ENCODE measurements at places on chromosomes 5 and 9.

DNA sequence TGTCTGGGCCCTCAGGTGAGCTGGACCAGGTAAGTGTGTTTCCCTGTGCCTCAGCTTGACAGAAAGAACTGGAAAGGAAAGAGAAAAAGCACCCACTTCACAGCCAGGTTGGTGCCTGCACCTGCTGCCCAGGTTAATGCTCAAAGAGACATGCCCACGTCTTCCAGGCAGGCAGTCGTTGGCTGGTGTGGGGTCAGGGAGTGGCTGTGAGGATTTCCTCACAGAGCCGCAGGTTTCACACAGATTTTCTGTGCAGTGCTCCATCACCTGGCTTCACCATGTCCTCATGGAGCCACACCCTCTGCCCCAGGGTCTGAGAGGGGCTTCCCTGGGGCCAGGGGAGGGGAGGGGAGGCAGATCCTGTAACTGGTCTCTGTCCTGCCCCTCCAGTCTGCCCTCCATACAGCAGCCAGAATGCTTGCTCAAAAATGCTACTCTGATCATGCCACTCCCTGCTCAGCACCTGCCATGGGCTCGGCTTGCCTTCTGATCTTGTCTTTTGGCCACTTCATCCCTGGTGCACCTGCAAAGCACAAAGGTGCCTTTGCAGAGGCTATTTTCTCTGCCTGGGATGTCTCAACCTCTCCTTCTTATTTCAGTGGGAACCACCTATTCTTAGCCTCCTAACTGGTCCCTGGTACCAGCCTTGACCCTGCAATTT is 82.5 kb upstream of the UBTD2 start:
- DNase-seq, result no peak

GRCh38 chr5:136886608-136887007 is 521.3 kb upstream of the TRPC7 start:
- DNase-seq, result no peak

GRCh38 chr9:17402309-17402708 is 176.6 kb upstream of the SH3GL2 start:
- no peak for DNase-seq

DNA sequence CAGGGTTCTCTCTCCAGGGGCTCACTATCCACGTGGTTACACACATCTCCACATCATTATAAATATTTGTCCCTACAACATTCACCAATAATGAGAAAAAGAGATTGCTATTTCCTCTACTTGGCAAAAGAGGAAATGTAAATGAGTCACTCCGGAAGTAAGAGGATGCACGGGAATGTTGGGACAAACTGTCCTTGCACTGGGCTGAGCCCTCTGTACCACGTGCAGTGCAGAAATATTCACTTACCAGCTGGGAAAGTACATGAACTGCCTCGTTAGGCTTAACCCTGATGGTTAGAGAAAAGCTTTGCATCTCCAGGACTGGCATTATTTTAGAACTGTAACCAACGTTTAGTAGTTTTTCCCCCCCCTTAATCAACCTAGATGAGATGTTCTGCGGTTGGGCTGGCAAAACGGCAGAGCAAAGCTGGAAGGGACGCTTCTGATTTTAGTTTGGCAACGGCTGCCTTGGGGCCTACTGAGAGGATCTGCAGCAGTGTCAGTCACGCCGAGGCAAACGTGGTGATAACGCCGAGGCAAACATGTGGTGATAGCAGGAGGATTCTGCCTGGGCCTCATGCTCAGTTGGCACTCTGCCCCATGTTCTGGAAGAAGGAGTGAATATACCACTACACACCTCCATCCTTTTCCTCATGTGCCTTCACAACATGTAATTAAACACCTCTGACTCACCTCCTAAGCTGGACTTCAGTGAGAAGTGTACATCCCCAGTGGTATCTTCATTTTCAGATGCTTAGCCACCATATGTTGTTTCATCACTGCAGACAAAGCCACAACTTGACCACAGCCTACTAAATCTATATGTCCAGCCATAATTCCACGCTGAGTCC is 661.4 kb upstream of the KLF4 start:
- no peak for DNase-seq

- no peak for DNase-seq
Measured at GRCh38 chr5:133363807-133364587, 248.3 kb downstream of the FSTL4 start.

GRCh38 chr5:137264041-137264440 is 235.1 kb downstream of the SPOCK1 start:
- DNase-seq, result peak; percentile 13

DNA sequence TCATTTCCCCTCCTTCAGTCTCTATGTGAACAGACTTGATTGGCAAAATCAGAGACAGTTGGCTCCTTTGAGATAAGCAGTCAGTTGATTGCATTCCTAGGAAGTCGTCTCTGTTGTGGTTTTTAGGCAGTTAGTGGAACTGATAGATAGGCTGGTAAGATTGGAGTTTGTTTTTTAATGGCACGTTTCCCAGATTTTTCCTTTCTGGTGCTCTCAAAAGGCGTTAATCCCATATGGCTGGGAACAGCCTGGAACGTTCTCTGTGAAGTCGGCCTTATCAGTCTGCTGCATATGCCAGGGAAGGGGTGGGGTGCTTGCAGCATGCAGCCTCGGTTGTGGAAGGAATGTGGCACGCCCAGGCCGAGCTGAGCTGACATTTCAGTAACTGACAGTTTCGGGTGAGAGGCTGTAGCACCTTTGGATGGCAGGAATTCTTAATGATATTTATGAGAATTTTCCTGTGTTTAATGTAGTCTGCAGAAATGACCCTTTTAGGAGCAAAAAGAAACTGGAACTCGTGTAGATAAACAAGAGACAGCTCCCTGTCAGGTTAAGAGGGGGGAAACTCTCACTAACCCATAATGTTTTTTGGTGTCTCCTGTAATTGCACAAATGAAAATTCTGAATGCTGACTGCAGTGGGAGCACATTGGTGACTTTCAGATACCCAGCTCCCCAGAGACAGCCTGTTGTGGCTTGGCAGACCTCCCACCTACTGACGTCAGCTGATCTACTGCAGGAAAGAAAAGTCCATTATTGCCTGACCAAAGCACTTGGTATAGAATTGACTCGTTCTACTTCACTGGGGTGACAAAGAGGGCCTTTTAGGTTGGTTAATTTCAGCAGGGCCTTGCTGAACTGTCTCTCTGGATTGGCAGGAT is 6.3 kb downstream of the SPTAN1 start:
- DNase-seq, result peak; percentile 79

- no peak for DNase-seq
Measured at GRCh38 chr5:61141801-61142200, 20.5 kb downstream of the SMIM15 start.

- no peak for DNase-seq
Measured at GRCh38 chr9:71263451-71263850, 142.0 kb upstream of the TRPM3 start.

- DNase-seq, result no peak
Measured at GRCh38 chr5:20648981-20649380, 661.0 kb upstream of the CDH18 start.

DNA sequence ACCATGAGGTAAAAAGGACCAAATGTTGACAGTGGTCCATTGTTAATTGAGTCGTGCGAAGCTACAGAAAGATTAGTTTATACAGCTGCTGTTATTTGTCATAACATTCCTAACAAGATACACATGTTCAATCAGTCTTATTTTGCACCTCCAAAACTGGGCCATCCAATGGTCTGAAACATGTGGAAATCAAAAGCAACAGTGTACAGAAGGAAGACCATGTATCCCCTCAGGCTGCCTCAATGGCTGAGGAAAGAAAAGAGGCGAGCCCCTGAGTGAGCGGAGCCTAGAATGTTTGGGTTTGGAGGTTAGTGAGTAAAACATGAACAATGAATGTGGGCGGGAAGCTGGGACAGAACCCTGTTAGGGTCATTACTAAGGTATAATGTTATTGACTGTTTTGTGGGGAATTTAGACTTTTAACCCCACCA is 35.6 kb downstream of the NFIB start:
- no peak for DNase-seq

DNA sequence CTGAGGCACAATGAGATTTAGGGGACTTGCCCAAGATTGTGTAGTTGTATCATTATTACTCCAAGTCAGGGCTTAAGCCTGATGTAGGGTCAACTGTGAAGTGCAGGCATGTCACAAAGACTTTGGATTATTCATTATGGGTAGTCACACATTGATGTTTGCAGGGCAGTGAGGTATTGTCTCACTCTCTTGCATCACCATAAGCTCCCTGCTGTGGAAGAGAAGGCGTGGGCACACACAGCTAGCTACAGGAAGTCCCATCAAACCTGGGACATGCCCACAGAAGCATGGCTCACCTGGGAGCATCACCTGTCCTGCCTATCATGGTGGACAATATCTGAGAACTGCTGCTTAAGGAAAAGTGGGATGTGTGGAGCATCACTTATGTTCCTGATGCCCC is 42.1 kb downstream of the TMOD1 start:
- no peak for DNase-seq

- no peak for DNase-seq
Measured at GRCh38 chr9:87677776-87678587, 47.9 kb upstream of the CTSL start.

- DNase-seq, result no peak
Measured at GRCh38 chr9:5612185-5612530, 16.7 kb upstream of the RIC1 start.

- DNase-seq, result no peak
Measured at GRCh38 chr9:87530716-87531115, 33.0 kb downstream of the DAPK1 start.

DNA sequence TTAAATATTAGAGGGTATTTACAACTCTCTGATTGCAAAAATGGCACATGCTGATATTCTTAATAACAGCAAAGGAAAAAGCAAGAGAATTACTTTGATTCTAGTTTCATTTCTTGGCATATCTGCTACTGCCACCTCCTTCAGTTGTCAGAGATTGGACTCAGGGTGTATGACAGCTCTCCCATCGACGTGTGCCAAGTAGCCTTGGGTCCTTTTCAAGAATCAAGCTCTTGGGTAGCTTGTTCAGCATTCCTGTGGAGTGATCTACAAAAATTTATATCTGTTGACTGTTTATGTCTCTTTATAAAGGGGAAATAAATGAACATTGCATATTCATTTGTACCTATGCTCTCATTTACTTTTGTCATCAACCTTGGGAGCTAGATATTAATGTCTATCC is 315.6 kb downstream of the PRR16 start:
- DNase-seq, result no peak

DNA sequence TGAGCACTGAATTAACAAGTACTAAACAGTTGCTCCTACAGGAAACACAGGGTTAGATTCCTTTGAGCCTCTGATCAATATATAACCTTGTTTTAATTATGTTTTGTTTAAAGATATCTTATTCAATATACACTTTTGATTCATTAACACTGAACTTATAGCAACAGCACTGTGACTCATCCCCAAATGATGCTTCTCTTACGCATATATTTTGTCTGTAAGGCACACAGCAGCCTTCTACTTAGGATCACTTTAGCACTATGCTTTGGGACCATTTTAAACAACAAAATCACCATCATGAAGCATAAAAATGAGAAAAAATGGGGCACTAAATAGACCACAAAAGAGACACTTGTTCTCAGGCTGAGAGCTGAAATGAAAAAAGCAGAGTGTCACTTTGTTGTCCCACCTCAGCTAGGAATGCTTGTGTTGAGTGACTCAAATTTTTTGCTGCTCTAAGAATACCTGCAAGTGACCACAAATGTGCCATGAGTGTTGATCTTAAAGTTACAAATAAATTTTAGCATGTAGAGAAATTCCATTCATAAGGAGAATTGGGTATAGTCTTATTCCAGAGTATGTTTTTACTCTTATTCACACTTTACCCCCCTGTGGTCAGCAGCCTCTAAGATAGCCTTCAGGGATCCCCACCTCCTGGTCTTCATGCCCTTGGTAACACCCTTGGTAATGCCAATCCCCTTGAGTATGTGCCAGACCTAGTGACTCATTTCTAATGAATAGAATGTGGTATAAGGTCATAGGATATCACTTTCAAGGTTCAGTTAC is 252.7 kb upstream of the IL12B start:
- no peak for DNase-seq

- peak; percentile 62 for DNase-seq
Measured at GRCh38 chr5:107542428-107542827, 128.3 kb downstream of the EFNA5 start.

GRCh38 chr5:157563373-157563928 is 12.1 kb downstream of the ADAM19 start:
- peak; percentile 82 for DNase-seq

- no peak for DNase-seq
Measured at GRCh38 chr9:34659592-34660253, 2.7 kb downstream of the CCL27 start.

DNA sequence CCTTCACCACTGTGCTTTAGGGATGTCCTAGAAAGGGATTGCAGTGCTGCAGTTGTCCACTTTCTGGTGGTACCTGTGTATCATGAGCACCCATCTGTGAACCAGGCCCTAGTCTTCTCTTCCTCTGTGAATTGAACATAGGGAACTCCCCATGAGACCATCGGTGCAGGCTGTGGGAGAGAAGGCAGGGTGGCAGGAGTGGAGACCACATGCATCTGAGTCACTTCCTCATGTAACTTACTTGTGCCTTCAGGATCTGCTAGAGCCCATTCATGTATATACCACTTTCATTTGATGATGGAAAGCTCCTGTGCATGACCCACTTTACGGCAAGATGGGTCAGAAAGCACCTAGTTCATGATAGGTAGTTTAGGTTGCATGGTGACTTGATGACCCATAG is 478.1 kb upstream of the CDH9 start:
- no peak for DNase-seq

DNA sequence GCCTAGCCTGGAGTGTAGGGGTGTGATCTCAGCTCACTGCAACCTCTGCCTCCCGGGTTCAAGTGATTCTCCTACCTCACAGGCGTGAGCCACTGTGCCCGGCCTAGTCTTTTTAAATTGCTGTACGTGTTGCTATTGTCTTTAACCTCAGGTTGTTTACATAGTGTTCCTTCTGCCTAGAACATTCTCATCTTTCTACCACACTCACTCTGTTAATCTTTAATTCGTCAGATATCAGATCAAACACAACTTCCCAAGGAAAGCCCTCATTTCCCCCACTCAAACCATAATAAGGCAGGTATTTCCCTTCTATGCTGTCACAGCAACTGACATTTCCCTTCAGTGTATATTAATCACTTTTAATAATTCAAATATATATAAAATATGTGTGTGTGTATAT is 1310.0 kb upstream of the C9orf72 start:
- no peak for DNase-seq
